ENCODE measurements at places on chromosomes 6 and 20.

- no peak for DNase-seq
These were observed 33.9 kb upstream of the TBX18 start for GRCh38 chr6:84798257-84798656.

DNA sequence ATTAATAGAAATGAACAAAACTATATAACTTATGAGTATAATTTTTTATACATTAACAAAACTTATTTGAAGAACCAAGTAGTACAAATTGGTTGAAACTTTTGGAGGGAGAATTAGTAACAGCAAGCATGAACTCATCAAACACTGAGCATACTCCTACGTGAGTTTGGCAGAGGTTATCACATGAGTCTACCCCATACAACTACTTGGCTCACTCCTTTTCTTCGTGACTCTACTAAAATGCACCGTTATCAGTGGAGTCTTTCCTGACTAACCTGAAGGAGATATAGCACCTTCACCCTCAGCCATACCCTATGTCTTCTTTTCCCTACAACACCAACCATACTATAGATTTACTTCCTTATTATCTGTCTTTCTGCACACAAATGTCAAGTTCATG is 794.2 kb downstream of the TFAP2A start:
- DNase-seq, result no peak

- DNase-seq, result no peak
These were observed 676.2 kb downstream of the HDGFL1 start for GRCh38 chr6:23245572-23245971.

GRCh38 chr6:130426066-130426721 is 60.4 kb downstream of the TMEM200A start:
- no peak for DNase-seq

GRCh38 chr6:134058622-134059366 is 6.4 kb upstream of the SLC2A12 start:
- no peak for DNase-seq

GRCh38 chr6:13586603-13587542 is 12.5 kb downstream of the SIRT5 start:
- no peak for DNase-seq

Data from NCI-H460 (cell line).